Stimulated activated CD4-positive, alpha-beta T cell treated with anti-CD3 and anti-CD28 coated beads, Interleukin-12 subunit alpha, Interleukin-12 subunit beta, amount 100 ng/mL, for 24 hours (primary cell): ENCODE measurements at places on chromosomes 5 and 9.

- no peak for DNase-seq
These were observed 379.8 kb downstream of the SPOCK1 start for GRCh38 chr5:137119321-137119720.

DNA sequence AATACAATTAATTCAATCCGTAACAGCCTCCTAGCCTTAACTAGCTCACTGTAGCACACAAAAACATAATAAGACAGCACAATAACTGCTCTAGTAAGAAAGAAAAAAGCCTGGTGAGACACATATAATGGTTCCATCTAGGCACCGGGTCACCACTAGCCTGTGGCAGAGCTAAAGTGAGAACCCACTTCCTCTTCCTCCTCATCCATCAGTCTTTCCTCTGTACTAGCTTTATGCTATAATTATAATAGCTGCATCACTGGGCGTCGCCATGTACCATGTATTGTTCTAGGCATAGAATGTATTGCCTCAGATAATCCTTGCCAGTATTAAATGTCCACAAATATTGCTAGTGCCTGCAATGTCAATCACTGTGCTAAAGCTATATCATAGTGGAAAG lies 23.1 kb downstream of the ADRB2 start:
- DNase-seq, result no peak

DNA sequence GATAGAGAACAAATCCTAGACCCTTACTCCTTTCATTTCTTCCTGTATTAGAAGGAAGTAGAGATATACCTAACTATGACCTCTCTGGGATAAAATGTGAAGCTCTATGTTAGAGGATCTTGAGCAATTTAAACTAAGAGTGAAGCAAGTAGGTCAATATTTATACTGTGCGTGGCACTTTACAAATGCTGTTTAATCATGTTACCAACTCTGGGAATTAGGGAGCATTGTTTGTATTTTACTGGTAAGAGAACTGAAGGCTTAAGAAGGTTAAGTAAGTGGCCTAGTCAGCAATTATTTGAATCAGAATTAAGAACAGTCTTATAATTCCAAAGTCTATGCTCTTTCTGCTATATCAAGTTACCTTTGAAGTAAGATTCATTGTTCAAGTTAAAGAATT lies 12.0 kb downstream of the TNC start:
- DNase-seq, result no peak

- no peak for DNase-seq
These were observed 51.6 kb downstream of the DAP start for GRCh38 chr5:10709409-10709808.

GRCh38 chr5:177176175-177176711 lies 42.7 kb downstream of the NSD1 start:
- DNase-seq, result no peak

DNA sequence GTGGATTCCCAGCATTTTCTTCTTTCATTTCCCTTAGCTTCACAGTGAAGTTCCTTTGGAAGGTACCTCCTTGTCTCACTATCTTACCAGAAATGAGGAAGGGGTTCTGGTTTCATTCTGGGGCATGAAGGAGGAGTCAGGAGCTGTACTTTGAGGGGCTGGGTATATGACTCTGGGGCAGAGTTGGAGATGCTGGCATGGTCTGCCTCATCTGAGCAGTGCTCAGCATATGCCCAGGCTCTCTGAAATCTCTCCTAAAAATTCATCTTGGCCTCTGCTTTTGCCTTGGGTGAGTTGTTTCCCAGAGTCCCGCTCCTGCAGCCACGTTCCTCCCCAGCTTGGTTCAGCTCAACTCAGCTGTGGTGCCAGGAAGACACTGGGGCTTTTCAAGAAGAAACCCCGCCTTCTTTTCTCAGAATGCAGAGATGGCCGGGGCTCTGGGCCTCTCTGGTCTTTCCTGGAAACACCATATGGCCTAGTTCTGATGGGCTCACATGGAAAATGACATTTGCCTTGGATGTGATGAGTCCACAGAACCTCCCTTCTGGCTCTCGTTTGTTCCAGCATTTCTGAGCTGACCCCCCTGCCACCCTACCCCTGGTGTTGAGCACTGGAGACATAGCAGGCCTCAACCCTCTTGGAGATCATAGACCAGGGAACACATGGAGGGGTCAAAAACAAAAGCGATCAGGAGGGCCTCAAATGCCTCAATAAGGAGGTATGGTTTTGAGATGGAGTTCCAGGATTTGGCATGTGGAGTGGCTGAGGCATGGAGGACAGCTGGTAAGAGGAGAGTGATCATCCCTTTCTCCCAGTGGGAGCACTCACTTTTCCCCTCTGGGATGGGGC lies 12.0 kb upstream of the TGFBR1 start:
- DNase-seq, result no peak

DNA sequence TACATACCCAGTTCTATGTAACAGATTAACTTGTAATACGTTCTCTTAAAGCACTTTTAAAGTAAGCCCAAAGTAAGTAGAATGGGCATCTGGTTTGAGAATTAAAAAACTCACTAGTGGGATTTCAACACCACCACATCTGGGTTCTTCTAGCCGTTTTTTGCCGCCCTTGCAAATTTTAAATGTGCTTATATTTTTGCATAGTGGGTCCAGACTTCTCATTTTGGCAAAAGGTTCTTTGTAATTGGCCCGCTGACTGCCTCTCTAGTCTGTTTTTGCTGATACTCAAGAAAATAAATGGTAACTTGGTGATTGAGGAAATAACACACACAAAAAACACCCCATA lies 582 bp upstream of the FBXO4 start:
- DNase-seq, result no peak
